ENCODE measurements at places on chromosomes 3 and 15. TPM values are rescaled to one million over a fixed set of nuclear protein-coding genes. Genes with fewer than 3 reads are reported as not detected.

DNA sequence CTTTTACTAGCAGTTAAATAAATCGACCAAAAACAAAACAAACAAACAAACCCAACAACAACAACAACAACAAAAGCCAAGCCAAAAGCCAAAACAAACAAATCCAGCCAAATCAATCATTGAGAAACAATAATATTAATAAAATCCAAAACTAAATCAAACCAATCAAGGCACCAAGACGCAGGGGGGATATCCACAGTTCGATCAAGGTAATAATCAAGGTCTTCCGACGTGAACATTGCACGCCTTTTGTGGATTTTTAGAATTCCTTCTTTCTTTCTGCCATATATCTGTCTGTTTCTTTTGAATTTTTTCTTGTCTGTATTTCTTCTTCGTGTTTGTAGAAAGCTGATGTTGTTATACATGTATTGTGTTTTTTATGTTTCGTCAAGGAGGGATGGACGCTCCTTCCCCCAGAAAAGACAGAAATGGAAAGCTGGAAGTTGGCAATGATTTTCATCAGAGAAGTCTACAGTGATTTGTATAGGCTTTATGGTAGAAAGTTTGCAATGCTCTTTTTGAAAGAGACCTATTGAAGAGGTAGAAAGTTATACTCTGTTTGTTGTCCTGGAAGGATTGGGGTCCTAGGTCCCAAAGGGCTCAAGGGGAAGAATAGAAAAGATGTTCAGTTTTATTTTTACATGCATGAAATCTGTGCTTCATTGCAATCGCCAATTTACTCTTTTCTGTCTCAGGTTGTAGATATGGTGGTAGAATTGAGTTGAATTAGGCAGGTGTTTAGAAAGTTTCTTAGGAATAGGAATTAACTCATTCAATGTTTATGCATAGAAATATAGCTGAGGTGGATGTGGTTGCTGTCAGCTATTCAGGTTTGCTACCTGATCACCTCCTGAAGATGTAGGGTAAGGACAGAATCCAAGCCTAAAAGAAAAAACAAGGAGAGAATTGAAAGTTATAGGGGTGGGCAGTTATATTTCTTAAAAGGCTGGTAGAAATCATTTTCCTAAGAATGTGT is 1.2 kb downstream of the ARPP21 start:
- DNase-seq = no peak

- DNase-seq = no peak
Observed at GRCh38 chr3:159586571-159587202, 401.9 kb upstream of the IL12A start.

GRCh38 chr3:25843332-25843731 is 53.4 kb downstream of the OXSM start:
- DNase-seq = no peak

- no peak for DNase-seq
Observed at GRCh38 chr15:42499858-42500609, 4.6 kb downstream of the SNAP23 start.

DNA sequence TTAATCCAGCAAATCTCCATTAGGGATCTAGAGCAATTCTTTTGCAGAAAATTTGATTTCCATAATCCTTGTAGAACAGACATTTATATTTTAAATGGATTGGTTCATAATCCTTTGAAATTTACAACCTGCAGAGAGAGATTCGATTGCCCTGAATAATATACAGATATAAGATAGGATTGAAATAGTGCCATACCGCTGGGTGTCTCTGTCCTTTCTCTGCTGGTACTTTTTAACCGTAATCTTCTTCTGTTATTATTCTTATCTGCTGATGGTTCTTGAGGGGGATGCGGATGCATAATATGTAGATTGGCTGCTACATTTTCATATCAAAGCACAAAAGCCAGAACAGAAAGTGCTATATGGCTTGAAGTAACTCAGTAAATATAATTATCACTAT is 182.2 kb downstream of the CFAP20DC start:
- DNase-seq = no peak

- no peak for DNase-seq
Observed at GRCh38 chr3:27431116-27431515, 53.1 kb downstream of the SLC4A7 start.

- DNase-seq = no peak
Observed at GRCh38 chr15:95857124-95857757, 473.3 kb upstream of the NR2F2 start.

GRCh38 chr3:41018855-41019254 is 180.4 kb upstream of the CTNNB1 start:
- no peak for DNase-seq

GRCh38 chr3:46960081-46960701 is 16.4 kb downstream of the CCDC12 start:
- DNase-seq = no peak

DNA sequence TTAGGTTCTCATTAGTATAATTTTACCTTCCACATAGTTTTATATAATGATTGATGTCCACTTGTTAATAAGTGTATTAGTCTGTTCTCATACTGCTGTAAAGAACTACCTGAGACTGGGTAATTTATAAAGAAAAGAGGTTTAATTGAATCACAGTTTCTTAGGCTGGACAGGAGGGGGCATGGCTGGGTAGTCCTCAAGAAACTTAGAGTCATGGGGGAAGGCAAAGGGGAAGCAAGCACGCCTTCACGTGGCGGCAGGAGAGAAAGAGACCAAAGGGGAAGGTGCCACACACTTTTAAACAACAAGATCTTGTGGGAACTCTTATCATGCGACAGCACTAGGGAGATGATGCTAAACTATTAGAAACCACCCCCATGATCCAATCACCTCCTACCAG is 19.2 kb downstream of the DZIP3 start:
- no peak for DNase-seq

DNA sequence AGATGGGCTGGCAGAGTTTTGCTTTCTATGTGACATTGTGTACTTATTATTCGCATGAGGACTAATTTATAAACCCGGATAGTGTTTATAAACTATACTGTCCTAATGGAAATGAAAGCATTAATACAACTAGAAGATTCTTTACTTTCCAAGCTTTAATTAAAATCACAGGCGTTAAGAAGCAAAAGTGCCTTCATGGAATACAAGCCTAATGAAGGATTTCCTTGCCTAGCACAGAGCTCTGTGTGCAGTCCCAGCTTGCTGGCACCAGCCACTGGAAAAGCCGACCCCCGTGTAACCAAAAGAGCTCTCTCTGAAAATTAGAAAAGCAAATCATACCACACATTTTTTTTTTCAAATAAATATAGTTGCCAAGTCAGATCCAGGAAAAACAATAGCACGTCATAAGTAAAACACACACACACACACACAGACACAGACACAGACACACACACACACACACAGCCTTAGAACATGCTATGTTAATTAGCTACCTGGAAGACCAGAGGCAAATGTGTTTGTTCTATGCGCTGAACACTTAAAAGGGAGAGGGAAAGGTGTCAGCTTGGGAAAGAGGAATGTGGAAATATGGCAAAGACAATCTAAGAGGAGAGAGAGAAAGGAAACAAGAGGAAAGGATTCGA is 1084.2 kb downstream of the TUSC7 start:
- no peak for DNase-seq

DNA sequence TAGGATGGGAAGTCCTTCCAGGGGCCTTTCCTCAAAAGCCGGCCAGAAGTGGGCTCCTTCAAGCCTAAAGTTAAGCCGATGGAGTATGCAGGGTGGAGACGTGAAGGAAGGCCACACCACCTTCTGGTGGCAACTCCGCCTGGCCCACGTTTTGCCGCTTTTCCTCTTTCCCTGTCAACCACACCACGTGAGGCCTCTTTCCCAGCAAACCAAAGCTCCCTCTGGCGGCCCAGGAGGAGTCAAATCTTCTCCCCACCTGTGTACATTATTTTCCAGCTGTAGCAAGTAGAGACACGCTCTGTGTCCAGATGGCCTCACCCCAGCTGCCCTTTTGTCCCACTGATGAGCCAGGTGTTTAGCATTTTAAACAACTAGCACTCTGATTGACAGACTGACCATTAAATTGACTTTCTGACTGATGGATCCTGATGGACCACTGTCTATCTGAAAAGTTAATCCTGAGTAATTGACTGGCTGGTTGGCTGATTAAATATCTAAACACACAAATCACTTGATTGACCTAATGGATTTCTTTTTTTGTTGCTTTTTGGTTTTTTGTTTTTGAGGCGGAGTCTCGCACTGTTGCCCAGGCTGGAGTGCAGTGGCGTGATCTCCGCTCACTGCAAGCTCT is 59.6 kb upstream of the ZBTB38 start:
- no peak for DNase-seq

DNA sequence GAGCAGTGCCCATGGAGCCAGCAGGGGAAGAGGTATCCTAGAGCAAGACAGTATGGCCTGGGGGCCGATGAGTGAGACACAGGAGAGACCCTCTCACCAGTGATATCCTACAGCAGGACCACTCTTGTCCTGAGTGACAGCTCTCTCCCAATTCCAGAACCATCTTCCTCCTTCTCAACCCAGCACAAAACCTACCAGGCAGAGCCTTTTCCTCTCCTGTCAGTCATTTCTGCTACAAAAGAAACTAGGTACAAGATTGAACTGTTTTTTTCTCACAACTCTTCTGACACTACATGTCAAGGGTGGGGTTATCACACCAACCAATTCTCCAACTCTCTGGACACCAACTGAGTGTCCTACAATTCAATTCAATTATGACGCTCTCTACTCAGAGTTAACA is 506.6 kb downstream of the EPHB1 start:
- DNase-seq = no peak

AHSG gene
- polyA plus RNA-seq = 90.9 TPM

GOLGA8T gene
- polyA plus RNA-seq = not detected

LCTL gene
- 0.77 TPM for polyA plus RNA-seq

All from left renal cortex interstitium (tissue), 4 donors.